ENCODE measurements at places on chromosomes 2 and 18.

GRCh38 chr2:73970141-73970803 is 14.4 kb upstream of the TET3 start:
- DNase-seq, result no peak

GRCh38 chr2:110682872-110683271 is 5.0 kb upstream of the BUB1 start:
- no peak for DNase-seq

- DNase-seq, result no peak
Observed at GRCh38 chr2:10581990-10582389, 107.8 kb downstream of the NOL10 start.

DNA sequence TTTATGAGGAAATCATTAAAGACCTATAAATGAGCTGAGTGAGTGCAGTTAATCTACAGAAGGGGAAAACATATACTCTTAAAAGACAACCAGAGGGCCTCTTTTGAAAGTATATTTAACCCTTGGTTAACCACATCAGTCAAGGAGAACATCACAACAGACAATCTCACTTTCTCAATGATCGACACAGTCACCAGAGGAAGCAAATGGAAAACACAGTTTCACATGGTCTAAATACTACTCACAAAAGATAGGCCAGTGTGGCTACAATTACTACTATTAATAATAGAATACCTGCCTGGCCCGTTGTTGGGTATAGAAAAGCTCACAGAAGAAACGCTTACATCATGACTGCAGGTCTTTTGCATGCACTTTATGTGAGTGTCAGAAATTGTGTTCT is 426.2 kb downstream of the NCKAP5 start:
- no peak for DNase-seq

- no peak for DNase-seq
Observed at GRCh38 chr2:74423231-74424095, 1.9 kb downstream of the WDR54 start.

DNA sequence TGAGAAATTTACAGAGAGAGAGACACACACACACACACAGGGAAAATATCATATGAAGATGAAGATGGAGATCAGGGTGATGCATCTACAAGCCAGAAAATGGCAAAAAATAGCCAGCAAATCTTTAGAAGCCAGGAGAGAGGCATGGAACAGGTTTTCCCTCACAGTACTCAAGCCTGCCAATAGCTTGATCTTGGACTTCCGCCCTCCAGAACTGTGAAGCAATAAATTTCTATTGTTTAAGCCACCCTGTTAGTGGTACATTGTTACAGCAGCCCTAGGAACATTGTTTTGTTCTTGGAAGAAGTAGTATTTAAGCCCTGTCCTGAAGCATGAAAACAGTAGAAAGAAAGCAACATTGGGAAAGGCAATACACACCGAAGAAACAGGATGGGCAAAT is 292.0 kb upstream of the LRP1B start:
- DNase-seq, result no peak
